Anterior cingulate cortex (tissue), 58 donors: ENCODE measurements at places on chromosomes 1 and 21.
A peak's percentile ranks its signal among the peaks of the same experiment; 100 is the strongest.

DNA sequence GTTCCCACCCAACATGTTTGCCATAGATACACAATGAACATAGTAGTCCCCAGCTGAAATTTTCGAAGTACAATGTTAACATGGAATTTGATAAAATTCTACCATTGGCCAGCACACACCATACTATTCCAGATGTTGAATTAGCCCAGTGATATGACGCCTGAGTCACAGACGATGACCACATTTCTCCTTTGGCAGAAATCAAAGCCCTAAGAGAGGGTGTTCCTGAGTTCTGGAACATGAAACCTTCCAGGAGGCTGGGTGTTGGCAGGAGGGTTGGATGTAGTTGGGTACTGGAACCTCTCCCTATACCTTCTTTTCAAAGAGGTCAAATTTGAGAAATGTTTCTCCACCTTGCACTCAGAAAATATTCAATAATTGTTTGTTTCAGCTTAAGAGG, 37.8 kb downstream of the LPAR3 start:
- no peak for DNase-seq

DNA sequence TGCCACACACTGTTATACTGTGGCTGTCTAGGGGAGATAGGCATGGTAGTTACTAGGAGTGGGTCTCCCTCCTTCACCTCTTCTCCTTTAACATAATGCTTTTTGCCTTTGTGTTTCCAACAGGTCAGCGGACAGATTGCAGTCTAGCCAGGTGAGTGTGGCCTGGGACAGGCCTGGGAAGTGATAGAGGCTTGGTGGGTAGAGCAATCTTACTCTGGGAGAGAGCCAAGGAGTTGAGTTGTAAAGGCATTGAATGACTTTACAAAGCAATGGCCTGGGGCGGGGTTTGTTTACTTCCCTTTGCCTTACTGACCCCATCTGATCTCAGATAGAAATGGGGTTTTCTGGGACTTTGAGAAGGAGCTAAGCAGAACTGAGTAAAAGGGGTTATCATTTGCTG, 51.0 kb upstream of the IKBKE start:
- DNase-seq = no peak

GRCh38 chr1:225578251-225578977, 74.5 kb downstream of the ENAH start:
- no peak for DNase-seq

- DNase-seq = peak; percentile 30
These were observed 208.9 kb upstream of the C1orf174 start for GRCh38 chr1:4108758-4109627.

DNA sequence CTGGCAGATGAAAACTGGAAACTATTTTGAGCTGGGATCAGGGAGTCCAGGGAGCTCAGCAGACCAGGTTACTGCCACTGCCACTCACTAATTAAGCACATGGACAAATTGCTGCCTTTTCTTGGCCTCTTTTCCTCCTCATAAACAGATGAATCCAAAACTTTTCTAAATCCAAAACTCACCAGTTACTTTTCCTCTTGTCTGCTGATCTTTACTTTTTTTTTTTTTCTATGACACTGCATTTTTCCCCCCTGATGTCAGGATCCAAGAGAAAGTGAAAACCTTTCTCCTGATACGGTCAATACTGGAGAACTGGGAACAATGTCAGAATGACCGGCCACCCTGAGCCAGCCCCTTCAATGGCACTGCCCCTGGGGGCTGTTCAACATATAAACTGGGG, 405.8 kb downstream of the DUSP10 start:
- no peak for DNase-seq

DNA sequence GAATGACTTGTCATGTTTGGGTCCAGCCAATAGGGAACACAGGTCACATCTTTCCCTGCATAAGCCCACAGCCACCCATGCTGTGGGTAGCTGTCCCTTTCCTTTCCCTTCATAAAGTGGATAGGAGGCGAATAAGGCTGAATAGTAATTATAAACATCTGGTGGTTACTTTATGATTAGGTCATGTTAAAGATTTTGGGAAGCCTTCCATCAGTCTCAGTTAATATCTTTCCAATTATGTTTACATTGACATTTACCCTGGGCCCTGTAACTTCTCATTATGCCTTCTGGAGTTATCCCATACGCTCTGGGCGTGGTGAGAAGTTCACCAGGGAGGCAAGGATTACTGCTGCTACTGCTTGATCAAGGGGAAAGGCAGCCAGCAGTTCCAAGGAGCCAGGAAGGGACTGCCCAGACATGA, 197.2 kb downstream of the HLX start:
- DNase-seq = no peak

DNA sequence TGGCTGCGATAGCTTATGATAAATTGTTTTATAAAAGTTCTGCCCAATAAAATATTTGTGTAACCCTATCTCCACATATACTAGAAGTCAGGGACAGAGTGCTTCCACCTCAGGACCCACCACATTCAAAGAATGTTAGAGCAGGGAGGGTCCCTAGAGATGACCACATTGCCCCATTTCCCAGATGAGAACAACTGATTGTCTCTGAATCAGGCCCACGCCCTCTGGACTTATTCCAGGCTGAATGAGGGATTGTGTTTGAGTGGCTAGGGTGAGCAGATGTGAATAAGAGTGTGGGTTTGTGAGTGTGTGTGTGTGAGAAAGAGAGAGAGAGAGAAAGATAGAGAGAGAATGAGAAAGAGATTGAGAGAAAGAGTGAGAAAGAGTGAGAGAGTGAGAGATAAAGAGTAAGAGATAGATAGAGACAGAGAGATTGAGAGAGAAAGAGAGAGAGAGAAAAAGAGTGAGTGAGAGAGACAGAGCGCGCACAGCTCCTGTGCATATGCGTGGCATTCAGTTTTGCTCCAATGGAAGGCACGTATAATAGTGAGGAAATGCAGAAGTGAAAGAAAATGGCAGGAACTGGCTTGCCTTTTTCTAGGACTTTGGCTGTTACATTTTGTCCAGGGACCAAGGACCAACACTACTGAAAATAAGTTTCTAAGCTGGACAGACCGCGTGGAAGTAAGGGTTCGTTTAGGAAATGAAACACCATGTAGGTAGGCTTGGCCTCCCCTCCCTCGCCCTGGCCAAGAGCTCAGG, 94.1 kb downstream of the ABCA4 start:
- DNase-seq = no peak

DNA sequence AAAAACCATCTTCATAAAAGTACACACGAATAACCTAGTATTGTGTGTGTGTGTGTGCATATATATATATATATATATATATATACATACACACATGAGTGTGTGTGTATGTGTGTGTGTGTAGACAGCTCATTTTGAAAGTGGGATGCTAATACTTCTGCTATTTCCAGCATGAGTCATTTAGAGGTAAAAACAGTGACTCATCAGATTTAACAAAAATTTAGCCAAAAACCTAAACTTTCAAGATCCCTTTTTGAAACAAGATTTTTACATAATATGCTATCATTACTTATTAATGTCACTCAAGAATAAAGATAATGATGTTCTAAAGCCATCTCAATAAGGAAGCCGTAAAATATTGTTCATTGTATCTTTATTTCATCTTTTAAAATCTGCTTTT, 35.6 kb upstream of the ADGRL4 start:
- DNase-seq = no peak

GRCh38 chr1:183590244-183591191, at the start of gene NCF2:
Gene NCF2 (minus strand): TSS chr1:183590459. CDS start chr1:183590329, 130 bp downstream.
- no peak for DNase-seq

DNA sequence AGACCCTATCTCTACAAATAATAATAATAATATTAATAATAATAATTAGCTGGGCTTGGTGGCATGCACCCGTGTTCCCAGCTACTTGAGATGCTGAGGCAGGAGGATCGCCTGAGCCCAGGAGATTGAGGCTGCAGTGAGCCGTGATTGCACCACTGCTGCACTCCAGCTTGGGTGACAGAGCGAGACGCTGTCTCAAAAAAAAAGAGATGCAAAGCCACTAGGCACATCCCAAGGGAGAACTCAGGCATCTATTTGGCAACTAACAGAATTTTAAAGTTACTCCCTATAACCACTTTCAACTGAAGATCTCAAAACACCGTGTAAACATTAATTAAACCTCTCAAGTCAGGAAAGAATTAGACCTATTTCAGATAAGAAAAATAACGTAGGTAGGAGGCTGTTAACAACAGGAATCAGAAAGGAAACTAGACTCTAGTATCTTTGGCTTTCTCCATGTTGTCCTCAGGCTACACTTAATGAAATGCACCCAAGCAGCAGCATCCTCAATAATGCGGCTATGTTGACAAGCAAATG, 3.7 kb downstream of the RNF19B start:
- no peak for DNase-seq

- DNase-seq = peak; percentile 29
These were observed 18.3 kb upstream of the PLEKHA6 start for GRCh38 chr1:204377800-204378668.

DNA sequence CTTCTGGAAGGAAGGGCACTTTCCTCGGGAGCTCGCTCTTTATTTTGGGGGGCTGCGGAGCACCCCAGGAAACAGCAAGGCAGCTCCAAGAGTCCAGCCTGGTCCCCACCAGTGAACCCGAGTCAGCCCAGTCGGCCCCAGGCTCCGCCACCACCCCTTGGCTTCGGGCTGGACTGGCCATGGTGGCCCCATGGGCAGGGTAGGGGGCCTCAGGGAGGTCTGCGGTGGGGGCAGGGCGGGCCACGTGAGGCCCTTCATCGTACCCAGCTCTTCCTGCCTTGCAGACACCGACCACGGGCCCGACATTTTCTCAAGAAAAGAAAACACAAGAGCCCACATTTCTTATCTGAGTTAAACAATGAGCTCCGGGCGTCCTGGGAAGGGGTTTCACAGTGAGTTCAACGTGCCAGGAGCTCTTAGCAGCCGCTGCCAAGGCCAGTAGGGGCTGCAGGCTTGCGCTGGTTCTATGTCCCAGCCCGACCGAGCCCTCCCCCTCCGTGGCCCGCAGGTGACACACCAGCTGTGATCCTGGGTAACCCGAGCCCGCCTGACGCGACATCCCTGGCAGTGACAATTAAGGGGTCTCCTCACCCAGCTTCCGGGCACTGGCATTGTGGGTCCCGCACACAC, 66.2 kb downstream of the PRDM16 start:
- no peak for DNase-seq

DNA sequence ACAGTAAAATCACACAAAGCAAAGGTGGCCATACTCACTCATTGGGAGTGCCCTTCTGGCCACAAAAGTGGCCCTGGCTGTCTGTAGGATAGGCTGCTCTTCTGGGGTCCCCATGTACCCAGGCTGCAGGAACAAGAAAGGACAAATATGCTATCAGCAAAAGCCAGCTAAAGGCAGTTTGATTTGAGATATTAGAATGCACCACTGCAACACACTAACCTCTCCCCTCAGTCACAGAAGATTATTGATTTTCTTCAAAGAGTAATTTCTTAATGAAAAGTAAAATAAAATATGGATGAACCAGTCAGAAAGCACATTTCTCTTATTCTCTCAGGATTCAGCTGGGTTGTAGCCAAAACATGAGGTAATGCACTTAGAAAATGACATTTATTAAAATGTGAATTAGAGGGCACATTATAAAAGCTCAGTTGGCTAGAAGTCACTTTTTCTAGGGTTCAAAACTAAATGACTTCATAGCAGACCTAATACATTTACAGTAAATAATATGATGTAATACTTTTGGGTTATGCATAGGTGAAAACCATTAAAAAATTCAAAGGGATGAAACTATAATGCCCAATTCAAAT, 140.8 kb downstream of the LHX8 start:
- no peak for DNase-seq

DNA sequence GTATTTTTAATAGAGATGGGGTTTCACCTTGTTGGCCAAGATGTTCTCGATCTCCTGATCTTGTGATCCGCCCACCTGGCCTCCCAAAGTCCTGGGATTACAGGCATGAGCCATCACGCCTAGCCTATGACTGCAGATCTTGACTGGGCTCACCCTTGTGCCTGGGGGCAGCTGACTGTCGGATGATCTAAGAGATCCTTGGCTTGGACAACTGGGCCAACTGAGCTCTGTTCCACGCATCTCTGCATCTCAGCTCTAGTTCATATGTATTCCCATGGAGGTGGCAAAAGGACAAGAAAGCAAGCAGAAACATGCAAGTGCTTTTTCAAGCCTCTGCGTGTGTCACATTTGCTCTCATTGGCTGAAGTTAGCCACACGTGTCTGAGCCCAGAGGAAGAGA, 75.8 kb upstream of the SELENON start:
- DNase-seq = no peak

DNA sequence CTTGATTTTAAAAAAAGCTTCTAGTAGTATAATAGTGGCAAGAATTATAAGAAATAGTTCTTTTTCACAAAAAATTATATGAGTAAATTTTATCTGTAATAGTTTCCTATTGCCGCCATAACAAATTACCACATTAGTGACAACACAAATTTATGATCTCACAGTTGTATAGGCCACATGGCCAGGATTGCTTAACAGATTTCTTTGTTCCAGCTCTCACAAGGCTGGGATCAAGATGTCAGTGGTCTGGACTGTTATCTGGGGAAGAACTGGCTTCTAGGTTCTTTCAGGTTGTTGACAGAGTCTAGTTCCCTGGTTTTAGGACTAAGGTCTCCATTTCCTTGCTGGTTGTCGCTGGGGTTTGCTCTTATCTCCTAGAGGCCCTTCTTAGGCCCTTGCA, 236.4 kb downstream of the USP25 start:
- no peak for DNase-seq

- DNase-seq = no peak
These were observed 287.0 kb downstream of the GPATCH2 start for GRCh38 chr1:217343907-217344306.

DNA sequence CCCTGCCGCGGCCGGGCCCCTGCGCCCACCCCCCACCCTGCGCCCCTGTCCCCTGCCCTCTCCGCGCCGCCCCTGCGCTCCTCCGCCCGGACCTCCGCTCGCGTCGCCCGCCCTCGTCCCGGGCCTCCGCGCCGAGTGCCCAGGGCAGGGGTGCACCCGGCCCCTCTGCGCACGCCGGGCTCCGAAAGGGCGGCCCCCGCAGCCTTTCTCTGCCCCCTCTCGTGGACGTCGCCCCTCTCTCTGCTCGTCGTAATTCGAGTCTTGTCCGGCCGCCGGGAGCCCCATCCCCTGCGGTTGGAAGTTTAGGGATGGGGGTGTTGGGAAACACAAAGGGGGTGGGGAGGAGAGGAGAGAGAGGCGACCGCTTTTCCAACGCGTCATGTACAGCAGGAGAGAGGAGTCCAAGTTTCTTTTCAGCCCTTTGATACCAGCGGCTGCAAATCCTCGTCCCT, 407 bp downstream of the GALNT2 start:
- no peak for DNase-seq
